Choroid plexus epithelial cell (primary cell): ENCODE measurements at places on chromosomes 12 and 14.

GRCh38 chr12:128459067-128459466 lies 192.1 kb downstream of the TMEM132C start:
- no peak for DNase-seq

DNA sequence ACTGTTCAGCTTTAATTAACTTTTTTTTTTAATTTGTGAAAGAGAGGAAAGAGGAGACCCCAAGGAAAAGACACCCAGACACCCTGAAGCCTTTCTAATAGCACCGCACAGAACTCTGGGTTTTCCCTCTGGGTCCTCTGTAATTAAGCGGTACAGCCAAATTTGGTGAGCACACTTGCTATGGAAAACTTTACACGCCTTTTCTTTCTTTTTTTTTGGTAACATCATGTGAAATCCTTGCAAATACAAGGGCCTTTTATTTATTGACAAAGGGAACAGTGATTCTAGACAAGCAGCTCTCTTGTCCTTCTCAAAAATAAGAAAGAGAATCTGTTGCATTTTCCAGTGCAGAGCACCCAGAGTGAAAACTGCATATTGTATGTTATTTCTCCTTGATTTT lies 44.4 kb upstream of the CPM start:
- DNase-seq = no peak

DNA sequence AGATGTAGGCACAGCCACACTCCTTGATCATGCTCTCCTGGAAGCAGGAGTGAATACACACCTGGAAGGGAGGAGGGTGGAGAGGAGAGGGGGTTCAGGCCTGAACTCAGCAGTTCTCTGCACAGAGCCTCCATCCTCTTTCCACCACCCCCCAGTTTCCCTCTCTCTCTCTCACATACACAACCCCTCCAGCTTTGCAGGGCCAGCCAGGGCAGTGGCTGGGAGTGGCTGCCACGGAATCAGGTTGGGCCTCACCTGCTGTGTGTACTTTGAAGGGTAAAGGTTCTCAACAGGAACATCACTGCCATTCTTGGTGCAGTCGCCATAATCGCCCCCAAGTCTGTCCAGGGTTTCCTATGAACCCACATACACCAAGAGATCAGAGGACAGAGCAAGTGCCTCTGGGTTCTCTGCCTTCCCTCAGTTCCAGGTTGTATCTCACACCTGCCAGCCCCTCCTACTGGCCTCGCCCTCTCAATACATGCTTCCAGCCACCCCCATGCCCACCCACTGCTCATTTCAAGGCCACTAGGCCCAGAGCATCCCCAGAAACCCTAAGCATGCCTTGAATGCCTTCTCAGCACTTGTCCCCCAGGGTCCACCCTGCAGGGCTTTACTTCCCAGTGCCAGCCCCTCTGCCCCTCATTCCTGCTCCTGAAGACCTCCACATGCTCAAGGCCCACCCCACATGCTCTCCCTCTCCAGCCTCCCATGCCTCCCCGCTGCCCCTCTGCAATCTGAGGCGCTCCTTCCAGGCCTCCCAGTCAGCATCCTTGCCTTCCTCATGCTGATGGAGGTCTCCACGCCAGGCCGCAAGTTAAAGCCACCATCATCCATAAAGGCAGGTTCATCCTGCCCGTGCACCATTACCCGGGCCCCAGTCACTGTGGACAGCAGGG lies 12.9 kb upstream of the TNFRSF1A start:
- no peak for DNase-seq

DNA sequence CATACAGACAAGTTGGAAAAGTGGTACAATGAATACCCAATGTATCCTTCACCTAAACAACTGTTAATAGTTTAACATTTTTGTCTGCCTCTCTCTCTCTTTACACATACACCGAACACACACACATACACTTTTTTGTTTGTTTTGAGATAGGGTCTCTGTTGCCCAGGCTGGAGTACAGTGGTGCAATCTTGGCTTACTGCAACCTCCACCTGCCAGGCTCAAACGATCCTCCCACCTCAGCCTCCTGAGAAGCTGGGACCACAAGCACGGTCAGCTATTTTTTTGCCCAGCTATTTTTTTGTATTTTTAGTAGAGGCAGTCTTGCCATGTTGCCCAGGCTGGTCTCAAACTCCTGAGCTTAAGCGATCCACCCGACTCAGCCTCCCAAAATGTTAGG lies 16.8 kb downstream of the ZCCHC8 start:
- no peak for DNase-seq

DNA sequence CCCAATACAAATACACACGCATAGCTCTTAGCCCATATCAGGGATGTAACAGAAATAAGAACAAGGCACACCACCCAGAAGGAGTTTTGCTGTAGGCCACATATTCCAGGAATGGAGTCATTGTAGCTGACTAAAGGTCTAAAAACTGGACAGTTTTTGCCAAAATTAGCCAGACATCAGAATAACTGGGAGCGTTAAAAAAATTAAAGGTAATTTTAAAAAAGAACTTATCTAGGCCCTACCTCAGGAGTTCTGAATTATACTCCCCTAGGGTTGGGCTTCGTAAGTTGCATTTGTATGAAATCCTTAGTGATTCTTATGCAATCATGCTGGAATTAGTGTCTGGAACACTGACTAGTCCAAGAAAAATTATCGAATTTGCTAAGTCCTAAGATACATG lies 987.7 kb downstream of the GALC start:
- no peak for DNase-seq

- DNase-seq = no peak
These were observed 183.3 kb upstream of the CDKN3 start for GRCh38 chr14:54213536-54213935.

GRCh38 chr14:72880164-72880563 lies 13.7 kb downstream of the DPF3 start:
- DNase-seq = no peak

GRCh38 chr12:8546591-8546990 lies 5.9 kb upstream of the CLEC4E start:
- no peak for DNase-seq

- no peak for DNase-seq
These were observed 188.9 kb downstream of the ADAMTS20 start for GRCh38 chr12:43362910-43363694.

DNA sequence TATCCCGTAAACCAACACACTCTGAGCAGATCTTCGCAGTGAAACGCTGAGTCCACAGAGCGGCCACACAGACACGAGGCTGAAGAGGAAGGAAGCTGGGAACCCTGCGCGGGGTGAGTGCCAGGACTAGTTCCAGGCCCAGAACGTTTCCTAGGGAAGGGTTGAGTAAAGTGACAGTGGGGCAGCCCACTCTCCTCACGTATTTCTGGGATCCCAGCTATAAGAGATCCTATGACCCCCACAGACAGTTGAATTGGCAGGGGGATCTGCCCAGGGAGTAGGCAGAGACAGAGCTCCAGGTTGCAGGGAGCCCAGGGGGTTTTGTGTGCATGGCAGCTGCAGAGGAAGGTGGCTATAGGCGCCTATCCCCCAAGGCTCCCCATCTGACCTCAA lies 51.1 kb downstream of the GTF2A1 start:
- peak; percentile 13 for DNase-seq

- DNase-seq = peak; percentile 23
These were observed 51.4 kb upstream of the OAS1 start for GRCh38 chr12:112855375-112855774.

DNA sequence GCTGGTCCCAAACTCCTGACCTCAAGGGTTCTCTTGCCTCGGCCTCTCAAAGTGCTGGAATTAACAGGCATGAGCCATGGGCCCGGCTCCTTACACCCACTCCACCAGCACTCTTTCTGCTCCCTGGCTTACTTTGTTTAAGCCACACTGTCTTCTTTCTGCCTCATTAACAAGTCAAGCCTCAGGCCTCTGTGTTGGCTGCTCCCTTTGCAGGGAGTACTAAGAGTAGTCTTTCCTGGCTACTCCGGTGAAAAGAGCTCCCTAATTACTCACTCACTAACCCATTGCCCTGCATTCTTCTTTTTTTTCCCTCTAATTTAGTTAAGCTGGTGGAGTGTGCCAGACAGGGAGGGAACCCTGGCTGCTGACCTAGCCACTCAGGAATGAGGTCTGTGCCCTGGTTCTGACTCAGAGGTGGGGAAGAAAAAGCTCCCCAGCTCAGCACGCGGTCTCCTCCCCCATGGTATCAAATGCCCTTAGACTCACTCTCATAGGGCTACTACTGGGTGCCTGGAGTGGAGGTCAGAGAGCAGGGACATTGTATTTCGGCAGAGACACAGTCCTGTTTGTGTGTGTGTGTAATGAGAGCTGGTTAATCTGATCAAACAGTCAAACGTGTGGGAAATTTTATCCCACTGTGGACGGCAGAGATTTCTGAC lies 19.8 kb downstream of the GALNT6 start:
- peak; percentile 97 for DNase-seq

- DNase-seq = no peak
These were observed 1.3 kb upstream of the RPGRIP1 start for GRCh38 chr14:21278632-21279031.

- DNase-seq = no peak
These were observed 36.0 kb upstream of the FAR2 start for GRCh38 chr12:29113101-29113500.

- peak; percentile 47 for DNase-seq
These were observed 27.9 kb downstream of the BORCS5 start for GRCh38 chr12:12384571-12385340.

- no peak for DNase-seq
These were observed 11.5 kb downstream of the TCL1B start for GRCh38 chr14:95697764-95698163.

GRCh38 chr12:55720071-55720564 lies at the start of gene RDH5:
Gene RDH5 (plus strand): TSS chr12:55720393. CDS start chr12:55721185, 792 bp downstream.
- DNase-seq = peak; percentile 46

DNA sequence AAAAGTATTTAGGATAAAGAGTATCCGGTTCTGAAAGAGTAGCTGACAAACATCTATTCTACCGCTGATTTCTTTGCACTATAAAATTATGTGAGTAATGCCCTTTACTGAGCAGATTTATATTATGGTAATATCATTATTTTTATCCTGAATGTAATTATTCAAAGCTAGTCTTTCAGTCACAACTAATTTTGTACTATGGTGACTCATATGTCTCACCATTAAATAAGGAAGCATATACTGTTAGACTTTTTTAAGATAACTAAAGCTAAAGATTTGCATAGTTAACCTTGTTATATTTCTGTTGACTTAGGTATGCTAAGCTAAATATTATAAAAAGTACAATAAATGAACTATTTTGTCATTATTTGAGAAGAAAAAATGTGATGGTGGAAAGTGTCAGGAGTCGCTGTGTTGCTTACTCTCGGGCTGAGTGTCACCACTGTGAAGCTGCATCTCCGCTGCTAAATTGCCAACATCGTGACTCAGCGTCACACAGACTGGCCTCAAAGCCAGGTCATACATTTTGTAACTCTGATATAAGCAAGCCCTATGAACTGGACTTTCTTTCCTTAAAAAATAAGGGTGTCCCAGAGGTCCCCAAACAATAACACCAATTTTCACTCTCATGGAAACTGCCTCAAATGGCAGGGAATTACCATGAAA lies 69.1 kb upstream of the SSTR1 start:
- no peak for DNase-seq

DNA sequence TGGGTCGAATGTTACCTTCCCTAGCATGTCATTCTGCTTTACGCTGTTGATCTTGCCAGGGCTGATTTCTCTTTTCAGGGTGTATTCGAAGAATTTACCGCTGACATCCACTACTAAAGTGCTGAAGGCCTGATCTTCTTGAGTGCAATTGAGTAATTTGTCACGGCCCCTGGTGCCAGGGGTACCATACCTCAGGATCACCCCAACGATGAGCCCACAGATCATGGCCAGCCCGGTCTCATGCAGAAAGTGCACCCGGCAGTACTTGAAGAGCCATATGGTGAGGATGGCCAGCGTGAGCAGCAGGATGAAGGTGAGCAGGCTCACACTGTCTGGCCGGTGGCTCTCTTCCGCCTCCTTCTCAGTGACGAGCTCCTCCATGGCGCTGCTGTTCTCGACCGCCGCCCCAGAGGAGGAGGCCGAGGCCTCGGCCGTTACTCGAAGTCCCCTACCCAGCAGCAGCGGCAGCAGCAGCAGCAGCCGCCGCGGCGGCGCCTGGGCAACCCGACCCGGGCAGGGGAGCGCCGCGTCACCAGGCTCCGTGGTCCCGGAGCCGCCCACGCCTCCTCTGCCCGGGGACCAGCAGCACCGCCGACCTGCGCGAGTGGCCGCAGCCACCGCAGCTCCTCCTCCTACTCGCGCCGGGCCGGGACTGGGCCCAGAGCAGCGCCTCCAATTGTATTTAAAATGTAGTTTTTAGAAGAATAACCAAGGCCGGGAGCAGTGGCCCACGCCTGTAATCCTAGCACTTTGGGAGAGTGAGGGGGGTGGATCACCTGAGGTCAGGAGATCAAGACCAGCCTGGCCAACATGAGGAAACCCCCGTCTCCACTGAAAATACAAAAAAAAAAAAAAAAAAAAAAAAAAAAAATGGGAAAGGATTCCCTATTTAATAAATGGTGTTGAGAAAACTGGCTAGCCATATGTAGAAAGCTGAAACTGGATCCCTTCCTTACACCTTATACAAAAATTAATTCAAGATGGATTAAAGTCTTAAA lies 58.5 kb upstream of the TMPO start:
- DNase-seq = peak; percentile 43

GRCh38 chr12:131368668-131369071 lies 342.2 kb upstream of the SFSWAP start:
- DNase-seq = no peak

DNA sequence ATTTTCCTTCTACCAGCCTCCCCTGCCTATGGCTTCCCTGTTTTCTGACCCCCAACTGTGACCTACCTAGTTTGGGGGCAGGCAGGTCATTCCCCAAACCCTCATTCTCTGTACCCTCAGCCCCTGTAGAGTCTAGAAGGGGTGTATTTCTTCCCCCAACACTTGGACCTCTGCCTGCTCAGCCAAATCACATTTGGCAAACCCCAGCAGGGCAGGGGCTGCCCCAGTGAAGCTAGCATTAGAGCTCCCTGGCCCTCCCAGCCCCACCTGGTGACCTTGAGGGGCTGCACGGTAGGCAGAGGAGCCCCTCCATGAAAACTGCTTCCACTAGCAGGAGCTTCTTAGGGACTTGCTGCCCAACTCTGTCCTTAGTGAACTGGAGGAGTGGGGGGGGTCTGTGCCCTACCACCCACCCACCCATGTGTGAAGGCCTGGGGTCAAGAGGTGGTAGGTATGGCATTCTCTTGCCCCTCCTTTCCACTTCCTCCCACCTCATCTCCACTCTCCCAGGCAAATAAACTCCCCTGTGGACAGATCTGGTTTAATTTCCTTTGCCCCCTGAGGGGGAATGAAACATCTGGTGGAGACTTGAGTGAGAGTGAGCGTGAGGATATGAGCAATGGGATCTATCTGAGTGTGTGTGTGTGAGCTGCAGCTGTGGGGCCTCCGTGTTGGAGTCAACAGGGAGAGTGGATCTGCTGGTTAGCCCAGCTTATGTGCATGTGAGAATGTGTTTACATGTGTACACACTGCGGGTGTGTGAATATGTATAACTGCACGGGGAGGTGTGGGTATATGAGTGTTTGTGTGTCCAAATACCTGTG lies 1.6 kb downstream of the NXPH4 start:
- DNase-seq = no peak

GRCh38 chr14:103161054-103161397 lies 37.8 kb downstream of the TNFAIP2 start:
- peak; percentile 18 for DNase-seq

- DNase-seq = peak; percentile 15
These were observed 588 bp upstream of the TWF1 start for GRCh38 chr12:43806737-43807072.

- no peak for DNase-seq
These were observed 971.7 kb downstream of the FSCB start for GRCh38 chr14:43535231-43535838.
